ENCODE measurements at places on chromosomes 2 and 18.
A peak's percentile ranks its signal among the peaks of the same experiment; 100 is the strongest.

DNA sequence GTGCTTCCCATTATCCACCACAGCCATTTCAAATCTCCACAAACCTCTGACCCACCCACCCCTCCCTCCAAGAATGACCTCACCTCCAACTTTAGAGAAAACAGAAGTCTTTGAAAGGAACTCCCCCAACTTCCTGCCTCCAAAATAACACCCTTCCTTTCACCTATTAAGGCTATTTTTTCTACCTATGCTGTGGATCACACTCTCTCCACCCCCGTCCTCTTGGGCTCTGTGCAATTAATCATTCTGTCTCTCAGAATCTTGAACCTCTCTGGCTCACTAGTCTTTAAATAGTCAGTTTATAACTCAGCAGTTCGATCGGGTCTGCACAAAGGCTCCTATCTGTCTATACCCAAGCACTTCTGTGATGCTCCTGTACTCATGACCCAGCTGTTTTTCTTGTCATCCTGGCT is 37.3 kb upstream of the XPO1 start:
- no peak for DNase-seq

- no peak for DNase-seq
These were observed 91.4 kb upstream of the AGAP1 start for GRCh38 chr2:235402422-235402821.

- DNase-seq, result no peak
These were observed 43.4 kb downstream of the RNF144A start for GRCh38 chr2:6960659-6961058.

- DNase-seq, result no peak
These were observed 85.5 kb downstream of the ITSN2 start for GRCh38 chr2:24274809-24275208.

GRCh38 chr18:36155851-36156757 is 26.4 kb downstream of the ELP2 start:
- DNase-seq, result no peak

DNA sequence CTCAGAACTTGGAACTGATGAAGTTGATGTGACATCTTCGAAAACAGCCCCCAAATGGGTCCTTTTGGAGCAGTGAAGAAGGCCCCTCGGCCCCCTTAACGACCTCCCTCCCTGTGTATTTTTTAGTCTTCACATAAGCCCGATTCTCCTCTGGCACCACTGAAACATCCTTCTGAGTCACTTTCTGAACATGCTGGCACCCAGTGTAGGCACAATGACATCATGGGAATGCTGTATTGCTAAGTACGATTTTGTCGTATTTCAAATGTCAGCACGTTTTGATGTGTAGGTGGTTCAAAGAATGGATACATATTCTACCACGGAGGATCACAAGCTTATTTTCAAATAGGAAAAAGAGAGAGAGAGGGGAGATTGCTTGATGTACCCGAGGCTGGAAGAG is 111.7 kb upstream of the RIOK3 start:
- DNase-seq, result no peak

DNA sequence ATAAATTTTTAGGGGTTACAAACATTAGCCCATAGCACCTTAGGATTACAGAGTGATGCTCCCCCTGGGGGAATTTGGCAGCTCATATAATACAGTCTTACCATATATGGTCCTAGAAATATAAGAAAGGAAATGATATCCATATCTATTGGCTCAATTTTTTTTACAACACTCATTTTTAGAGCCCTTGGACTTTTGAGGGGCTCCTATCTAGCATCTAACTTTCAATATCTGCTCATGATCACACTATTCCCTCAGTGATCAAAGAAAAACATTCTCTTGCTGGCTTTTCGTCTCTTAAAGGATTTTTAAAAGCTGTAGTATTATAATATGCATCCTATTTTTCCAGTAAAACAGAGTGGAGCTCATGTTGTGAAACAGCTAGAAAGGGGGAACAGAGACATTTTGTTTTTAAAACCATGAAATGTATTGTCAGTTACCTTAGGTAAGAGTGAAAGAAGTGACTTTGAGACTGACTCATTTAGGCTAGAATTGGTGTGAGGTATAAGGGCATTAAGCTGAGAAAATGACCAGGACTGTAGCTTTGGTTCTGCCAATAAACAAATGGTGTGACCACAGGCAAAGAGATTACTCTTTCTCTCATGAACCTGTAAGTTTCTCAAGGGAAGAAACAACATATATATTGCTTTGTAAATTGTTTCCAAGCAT is 65.8 kb downstream of the ALPK2 start:
- DNase-seq, result no peak

DNA sequence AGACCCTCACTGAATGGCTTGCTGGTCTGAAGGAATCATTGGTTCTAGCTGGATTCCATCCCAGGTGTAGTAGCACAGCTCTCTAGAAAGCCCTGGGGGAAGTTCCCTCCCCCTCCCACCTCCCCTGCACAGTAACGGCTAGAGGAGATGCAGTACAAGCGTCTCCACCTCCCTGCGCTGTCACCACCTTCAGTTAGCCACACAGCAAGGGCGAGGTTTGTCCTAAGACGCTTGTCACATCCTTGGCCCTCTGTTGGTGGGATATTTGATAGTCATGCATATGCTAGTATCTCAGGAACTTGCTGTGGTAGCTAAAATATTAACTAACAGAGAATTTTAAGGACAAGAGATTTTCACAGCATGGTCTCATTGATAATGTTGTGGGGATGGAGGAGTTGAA is 19.4 kb downstream of the TRAPPC12 start:
- DNase-seq, result no peak

DNA sequence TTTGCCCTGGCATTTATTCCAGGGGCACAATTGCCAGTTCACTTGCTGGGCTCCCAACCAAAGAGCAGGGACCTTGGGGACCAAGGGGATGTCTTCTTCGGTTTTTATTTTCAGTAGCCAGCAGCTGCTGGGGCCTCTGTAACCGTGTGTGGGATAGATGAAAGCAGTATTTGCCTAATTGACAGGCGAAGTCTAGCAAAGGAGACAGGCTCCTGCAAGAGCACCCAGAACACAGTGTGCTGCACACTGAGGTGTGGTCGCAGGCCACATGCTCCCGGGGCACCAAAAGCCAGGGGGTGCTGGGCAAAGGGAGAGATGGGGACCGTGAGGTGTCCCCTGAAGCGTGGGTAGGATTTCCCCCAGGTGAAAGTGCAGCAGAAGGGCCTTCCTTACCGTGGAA is 5.3 kb downstream of the SAG start:
- DNase-seq, result no peak

DNA sequence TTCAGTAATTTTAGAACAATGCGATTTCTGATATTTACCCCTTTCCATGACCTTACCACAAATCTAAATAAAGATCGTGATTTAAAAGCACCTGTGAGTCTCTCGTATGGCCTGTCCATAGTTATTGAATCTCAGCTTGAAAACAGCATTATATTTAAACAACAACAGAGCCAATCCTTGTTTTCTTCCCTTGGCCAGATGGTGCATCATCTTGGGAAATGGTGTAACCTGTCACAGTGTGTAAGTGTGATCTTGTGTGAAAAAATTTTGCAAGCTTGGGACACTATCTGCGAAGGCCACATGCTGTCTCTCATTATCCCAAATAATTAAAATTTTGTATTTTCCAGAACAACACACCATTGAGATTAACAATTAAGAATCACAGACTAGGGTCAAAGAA is 262.7 kb upstream of the SPHKAP start:
- no peak for DNase-seq

DNA sequence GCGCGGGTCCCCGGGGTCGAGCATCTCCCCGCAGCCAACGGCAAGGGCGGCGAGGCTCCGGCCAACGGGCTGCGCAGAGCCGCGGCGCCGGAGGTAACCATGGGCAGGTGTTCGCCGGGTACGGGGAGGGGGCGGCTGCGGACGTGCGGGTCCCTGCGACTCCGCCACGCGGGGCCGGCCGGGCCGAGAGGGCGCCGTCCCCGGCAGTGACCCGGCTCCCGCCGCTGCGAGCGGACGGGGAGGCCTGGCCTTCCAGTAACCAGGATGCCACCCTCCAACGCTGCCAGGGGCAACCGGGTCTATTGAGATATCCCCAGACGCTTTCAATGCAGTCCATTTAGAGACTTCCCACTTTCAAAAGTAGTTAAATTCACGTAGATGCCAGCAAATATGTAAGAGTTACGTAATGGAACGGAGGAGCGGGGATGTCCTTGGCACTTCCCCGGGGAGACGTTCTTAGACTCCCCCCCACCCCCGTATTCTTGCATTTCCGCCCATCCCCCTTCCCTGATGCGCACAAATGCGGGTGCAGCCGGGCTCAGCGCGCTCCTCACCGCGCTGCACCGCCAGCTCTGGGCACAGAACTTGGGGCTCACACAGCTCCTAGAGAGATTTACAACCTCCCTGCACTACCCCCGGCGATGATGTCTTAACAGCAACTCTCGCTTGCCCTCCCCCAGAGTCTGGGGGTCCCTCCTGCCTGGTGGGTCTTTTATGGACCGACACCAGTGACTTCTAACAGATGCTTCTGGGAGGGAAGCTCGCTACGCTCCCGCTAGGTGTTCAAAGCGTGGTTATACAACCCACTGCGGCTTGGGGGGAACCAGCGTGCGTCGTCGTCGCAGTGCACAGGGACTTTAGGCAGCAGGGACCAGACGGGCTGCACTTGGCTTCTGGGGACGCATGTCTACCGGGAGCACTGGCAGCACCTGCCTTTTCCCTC is 657 bp downstream of the SGPP2 start:
- peak; percentile 60 for DNase-seq

DNA sequence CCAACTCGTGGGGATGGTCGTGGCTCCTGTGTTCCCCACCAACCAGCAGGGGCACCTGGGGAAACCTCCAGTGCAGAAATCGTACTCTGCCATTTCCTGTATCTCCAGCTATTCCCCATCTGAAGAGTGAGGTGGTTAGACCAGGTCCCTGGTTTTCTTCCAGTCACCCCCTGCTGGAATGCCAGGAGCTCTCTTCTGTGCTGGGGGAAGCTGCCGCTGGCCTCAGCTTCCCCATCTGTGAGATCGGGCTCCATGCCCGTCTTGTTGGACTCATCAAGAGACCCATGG is 119.7 kb downstream of the INHBB start:
- DNase-seq, result no peak

- DNase-seq, result no peak
These were observed 93.5 kb downstream of the TMEM163 start for GRCh38 chr2:134625311-134625710.

- DNase-seq, result no peak
These were observed 93.2 kb upstream of the CCDC150 start for GRCh38 chr2:196546151-196546919.

DNA sequence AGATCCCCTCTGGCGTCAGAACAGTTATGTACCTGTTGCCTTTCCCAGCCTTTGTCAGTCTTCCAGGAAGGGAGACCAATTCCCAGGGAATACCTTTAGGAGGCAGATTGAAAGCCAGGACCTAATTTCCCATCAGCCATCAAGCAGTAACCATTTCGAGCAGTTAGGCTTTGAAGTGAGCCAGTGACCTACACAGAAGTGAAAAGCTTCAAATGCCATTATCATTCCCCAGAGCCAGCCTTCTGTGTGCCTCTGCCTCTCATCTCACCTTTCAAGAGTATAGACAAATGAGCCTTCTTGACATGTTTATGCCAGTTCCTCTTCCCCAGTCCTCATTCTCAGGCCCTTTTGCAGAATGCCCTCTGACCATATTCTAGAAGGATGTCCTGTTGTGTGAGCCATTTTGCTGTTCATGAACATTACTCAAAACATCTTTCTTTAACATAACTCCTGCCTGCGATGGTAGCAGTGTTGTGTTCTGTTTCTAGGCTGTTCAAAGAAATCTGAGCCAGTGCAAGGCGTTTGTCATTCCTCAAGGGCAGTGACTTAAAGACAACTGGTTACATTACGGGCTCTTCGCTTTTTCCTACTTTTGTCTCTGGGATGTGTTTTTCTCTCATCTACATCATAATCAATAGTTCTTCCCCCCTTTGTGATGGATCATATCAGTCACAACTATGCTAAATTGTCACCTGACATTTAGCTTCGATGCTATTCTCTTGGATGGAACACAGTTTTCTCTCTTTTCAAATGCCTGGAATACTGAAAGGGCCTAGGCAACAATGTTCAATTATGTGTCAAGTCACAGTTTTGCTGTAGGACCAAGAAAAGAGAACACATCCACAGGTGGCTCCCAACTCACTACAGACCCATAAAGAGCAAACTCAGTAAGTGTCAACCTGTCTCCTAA is 138.6 kb downstream of the ALK start:
- no peak for DNase-seq

- DNase-seq, result no peak
These were observed 2.5 kb downstream of the CABLES1 start for GRCh38 chr18:23137788-23138216.

DNA sequence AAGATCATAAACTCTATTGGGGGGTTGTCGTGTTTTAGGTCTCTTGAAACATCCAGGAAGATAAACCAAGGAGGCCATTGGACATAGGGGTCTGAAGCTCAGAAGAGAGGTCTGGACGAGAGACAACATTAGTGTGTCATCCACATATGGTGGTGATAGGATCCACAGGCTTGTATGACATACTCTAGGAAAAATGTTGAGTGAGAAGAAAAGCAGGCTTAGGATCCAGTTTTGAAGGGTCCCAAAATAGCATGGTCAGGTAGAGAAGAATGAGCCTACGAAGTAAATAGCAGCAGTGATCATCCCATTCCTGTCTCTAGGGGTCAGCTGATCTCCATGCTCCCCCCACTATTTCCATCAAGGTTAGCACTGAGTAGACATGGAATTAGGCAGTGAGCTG is 166.8 kb downstream of the ANKRD30B start:
- DNase-seq, result no peak

- DNase-seq, result no peak
These were observed 128.0 kb downstream of the ABCA12 start for GRCh38 chr2:215010390-215010789.

DNA sequence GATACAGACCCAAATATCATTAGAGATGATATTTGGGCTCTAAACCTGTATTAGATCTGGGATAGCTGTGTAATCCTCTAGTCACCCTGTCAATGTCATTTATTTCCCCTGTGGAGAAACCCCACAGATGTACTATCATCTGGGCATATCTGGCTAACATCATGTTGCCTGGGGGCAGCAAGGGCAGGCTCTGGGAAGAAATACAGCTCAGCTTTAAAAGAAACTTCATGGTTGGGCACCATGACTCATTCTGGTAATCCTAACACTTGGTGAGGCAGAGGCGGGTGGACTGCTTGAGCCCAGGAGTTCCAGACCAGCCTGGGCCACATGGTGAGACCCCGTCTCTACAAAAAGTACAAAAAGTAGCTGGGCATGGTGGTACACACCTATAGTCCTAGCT is 282.5 kb downstream of the SLC8A1 start:
- no peak for DNase-seq

DNA sequence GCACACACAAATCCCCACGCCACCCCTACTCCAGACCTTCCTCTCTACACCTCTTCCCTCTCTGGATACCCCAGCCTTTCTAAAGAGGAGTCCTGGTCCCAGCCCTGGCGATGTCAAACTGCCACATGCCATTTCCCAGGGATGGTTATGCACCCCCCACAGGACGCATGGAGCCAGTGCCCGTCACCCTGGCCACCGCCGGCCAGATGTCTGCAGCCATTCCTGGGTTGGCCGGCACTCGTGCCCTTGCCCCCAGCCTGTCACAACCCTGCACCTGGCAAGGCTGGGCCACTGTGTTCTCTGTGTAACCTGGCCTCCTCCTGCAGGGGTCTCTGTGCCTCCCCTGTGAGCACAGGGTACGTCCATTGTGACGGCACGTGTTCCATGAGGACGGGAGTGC is 58.1 kb upstream of the NFATC1 start:
- DNase-seq, result no peak

All from activated CD8-positive, alpha-beta memory T cell treated with anti-CD3 and anti-CD28 coated beads, Interleukin-2, amount 50 U/mL, for 48 hours (primary cell).